ENCODE measurements at places on chromosomes 13 and 19. TPM values are rescaled to one million over a fixed set of nuclear protein-coding genes. Genes with fewer than 3 reads are reported as not detected.

Gene NRTN
- total RNA-seq: 0.25 TPM

Gene NPHS1
- total RNA-seq: not detected

Gene VSTM2B
- total RNA-seq: not detected

Gene CPB2
- total RNA-seq: not detected

Gene IZUMO1
- not detected for total RNA-seq

Gene ZNF524
- 13.2 TPM for total RNA-seq

Gene GFY
- not detected for total RNA-seq

Gene SYDE1
- 0.72 TPM for total RNA-seq

Gene MYPOP
- 5.9 TPM for total RNA-seq

Gene NLRP5
- total RNA-seq: not detected

Gene GAPDHS
- total RNA-seq: not detected

Gene PRTN3
- total RNA-seq: not detected

Gene ZNF880
- total RNA-seq: 12.5 TPM

Gene LCP1
- 848 TPM for total RNA-seq

Gene CRX
- total RNA-seq: not detected

Gene SIGLEC12
- total RNA-seq: 1.5 TPM

Gene CBLC
- total RNA-seq: not detected

Gene RXFP2
- not detected for total RNA-seq

Gene CAMSAP3
- total RNA-seq: 0.69 TPM

Gene TECR
- 122 TPM for total RNA-seq

Gene ETV2
- total RNA-seq: 2.0 TPM

Gene MTUS2
- total RNA-seq: not detected

Gene TMPRSS9
- not detected for total RNA-seq

Gene NXNL1
- not detected for total RNA-seq

Gene SOX1
- not detected for total RNA-seq

Gene IGFL2
- total RNA-seq: not detected

Gene PCSK4
- total RNA-seq: 1.3 TPM

Gene ZNF541
- not detected for total RNA-seq

Gene TUBB4A
- 7.4 TPM for total RNA-seq

Gene JOSD2
- total RNA-seq: 44.8 TPM

Gene ZNF446
- 3.7 TPM for total RNA-seq

Gene SLITRK5
- total RNA-seq: not detected

Gene LATS2
- 1.3 TPM for total RNA-seq

Gene CLEC11A
- total RNA-seq: 0.63 TPM

Gene TEX101
- not detected for total RNA-seq
